ENCODE measurements at places on chromosomes 4 and X. TPM values are rescaled to one million over a fixed set of nuclear protein-coding genes. Genes with fewer than 3 reads are reported as not detected.

Gene PABPC1L2A
- total RNA-seq, result not detected

Gene SLC6A14
- 2.1 TPM for total RNA-seq

Gene SLC2A9
- total RNA-seq, result 8.9 TPM

DNA sequence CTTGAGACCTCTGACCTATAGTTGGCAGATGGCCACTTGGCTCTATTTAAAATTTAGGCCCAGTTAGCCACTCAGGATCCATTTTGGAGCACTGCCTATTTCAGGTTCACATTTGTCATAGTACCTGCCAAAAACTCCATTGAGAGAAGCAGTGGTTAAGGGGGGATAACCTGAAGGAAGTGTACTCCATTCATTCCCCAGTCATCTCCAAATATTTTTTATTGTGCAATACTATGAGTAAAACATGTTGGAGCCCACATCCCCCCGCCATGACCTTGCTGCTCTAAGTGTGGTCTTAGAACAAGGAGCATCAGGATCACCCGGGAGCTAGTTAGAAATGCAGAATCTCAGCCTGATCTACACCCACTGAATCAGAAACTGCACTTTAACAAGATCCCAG lies 21.1 kb downstream of the PLP1 start:
- DNase-seq, result no peak

Gene VBP1
- total RNA-seq, result 27.4 TPM
